Spinal cord (tissue), 10 donors: ENCODE measurements at places on chromosomes 7 and 10. TPM values are rescaled to one million over a fixed set of nuclear protein-coding genes. Genes with fewer than 3 reads are reported as not detected.

- H3K27ac ChIP-seq: no peak overlapping the region
- no peak for DNase-seq
- H3K4me3 ChIP-seq: no peak overlapping the region
These were observed 551.0 kb upstream of the AUTS2 start for GRCh38 chr7:69047151-69047754.

DNA sequence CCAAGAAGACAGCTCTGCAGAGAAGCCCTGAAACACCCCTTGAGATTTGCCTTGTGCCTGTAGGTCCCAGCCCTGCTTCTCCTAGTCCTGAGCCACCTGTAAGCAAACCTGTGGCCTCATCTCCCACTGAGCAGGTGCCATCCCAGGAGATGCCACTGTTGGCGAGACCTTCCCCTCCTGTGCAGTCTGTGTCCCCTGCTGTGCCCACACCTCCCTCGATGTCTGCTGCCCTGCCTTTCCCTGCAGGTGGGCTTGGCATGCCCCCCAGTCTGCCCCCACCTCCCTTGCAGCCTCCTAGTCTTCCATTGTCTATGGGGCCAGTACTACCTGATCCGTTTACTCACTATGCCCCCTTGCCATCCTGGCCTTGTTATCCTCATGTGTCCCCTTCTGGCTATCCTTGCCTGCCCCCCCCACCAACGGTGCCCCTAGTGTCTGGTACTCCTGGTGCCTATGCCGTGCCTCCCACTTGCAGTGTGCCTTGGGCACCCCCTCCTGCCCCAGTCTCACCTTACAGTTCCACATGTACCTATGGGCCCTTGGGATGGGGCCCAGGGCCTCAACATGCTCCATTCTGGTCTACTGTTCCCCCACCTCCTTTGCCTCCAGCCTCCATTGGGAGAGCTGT, 8.2 kb downstream of the PPRC1 start:
- peaks cover 69% of the 10 kb centered on the region for H3K36me3 ChIP-seq
- H3K27ac ChIP-seq: no peak overlapping the region
- no peak overlapping the region for H3K4me3 ChIP-seq
- no peak for DNase-seq
- no peaks in the 10 kb centered on the region for H3K27me3 ChIP-seq
- H3K4me1 ChIP-seq: no peaks in the 10 kb centered on the region

GRCh38 chr7:15288741-15289140, 273.1 kb downstream of the AGMO start:
- H3K27ac ChIP-seq: no peak overlapping the region
- no peaks in the 10 kb centered on the region for H3K36me3 ChIP-seq
- H3K4me3 ChIP-seq: no peak overlapping the region
- peak; percentile 78 for DNase-seq
- no peaks in the 10 kb centered on the region for H3K27me3 ChIP-seq
- no peaks in the 10 kb centered on the region for H3K4me1 ChIP-seq

- no peak overlapping the region for H3K27ac ChIP-seq
- no peak overlapping the region for H3K4me3 ChIP-seq
- H3K36me3 ChIP-seq: no peaks in the 10 kb centered on the region
- H3K4me1 ChIP-seq: no peaks in the 10 kb centered on the region
These were observed 286.9 kb upstream of the MGMT start for GRCh38 chr10:129179972-129180678.

ITIH5 gene
- total RNA-seq: 59.6 TPM

DNA sequence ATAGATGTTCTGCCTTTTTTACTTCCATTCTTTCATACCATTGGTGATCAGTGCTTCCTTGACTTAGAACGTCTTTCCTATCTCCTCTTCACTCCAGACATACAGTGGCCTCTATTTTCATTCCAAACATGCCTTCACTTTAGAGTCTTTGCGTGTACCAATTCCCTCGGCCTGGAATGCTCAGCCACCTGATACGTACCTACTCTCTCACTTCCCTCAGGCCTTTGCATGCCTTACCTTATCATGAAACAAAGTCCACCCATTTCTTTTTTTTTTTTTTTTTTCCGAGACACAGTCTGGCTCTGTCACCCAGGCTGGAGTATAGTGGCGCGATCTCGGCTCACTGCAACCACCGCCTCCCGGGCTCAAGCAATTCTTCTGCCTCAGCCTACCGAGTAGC, 2.2 kb upstream of the CCNJ start:
- H3K4me1 ChIP-seq: peaks cover 6% of the 10 kb centered on the region
- H3K4me3 ChIP-seq: no peak overlapping the region
- no peaks in the 10 kb centered on the region for H3K27me3 ChIP-seq
- H3K27ac ChIP-seq: no peak overlapping the region

DNA sequence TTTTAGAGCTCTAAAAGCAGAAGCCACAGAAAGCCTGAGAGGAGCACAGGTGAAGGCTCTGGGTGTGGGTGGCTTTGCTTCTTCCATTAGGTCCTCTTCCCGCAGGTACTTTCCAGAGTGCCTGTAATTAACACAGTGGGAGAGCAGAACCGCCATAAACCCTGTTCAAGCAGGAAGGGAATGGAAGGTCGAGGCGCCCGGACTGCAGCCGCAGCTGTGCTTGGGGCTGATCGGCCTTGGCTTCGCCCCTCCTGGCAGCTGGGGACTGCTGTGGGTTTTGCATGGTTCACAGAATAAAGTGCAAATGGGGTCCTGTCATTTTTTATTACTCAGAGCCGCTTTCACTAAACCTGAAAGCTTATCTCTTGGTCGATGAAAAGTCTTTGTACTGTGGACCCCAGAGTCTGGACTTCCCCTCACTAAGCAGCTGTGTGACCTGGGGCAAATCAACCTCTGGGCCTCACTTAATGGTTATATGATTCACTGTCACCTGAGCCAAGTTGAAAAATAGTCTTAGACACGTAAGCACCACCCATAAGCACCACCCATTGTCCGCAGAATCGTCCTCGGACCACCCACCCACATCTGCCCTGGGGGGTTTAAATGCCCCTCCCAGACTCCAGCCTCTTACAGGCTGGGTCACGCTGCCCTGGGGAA, 100.9 kb downstream of the XRCC2 start:
- no peak overlapping the region for H3K4me3 ChIP-seq
- H3K4me1 ChIP-seq: no peaks in the 10 kb centered on the region
- H3K27me3 ChIP-seq: no peaks in the 10 kb centered on the region

- H3K4me1 ChIP-seq: peaks cover 10% of the 10 kb centered on the region
- peak overlapping the region; percentile 98 for H3K27ac ChIP-seq
- no peaks in the 10 kb centered on the region for H3K36me3 ChIP-seq
- peak; percentile 55 for DNase-seq
- peak overlapping the region; percentile 80 for H3K4me3 ChIP-seq
These were observed 2.0 kb upstream of the KIF11 start for GRCh38 chr10:92590623-92591549.

BLNK gene
- 7.7 TPM for total RNA-seq

PAPSS2 gene
- total RNA-seq: 12.3 TPM

C7orf33 gene
- not detected for total RNA-seq

SPDYE8 gene
- total RNA-seq: 0.06 TPM

DNA sequence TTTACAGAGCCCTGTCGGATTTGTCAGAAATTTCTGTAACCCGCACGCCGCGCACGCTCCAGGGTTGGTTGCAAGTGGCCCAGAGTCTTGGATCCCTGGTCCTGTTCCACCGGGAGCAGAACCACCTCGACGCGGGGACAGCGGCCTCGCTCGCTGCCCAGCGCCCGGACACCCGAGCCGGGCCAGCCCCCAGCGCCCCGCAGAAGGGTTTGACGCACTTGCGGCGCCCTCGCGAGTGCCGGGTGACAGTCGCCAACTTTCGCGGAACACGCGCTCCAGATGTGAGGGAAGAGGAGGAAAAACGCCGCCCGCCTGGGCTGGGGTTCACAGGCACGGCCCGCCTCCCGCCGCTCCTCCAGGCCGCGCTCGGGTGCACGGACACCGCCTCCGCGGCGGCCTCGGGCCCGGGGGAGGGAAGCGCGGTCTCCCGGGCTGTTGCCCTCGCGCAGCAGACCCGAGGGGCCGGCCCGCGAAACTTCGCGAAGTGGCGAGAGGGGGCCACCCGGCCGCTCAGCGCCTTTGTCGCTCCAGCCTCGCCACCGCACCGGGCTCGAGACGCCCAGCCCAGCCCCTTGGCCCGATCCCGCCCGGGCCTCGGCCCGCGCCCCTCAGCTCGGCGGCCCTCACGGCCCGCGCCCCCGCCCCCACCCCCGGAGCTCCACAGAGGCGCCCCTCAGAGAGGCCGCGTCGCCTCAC, 514 bp downstream of the RNF216 start:
- peak overlapping the region; percentile 88 for H3K27ac ChIP-seq
- H3K27me3 ChIP-seq: no peaks in the 10 kb centered on the region
- DNase-seq: no peak
- peaks cover 13% of the 10 kb centered on the region for H3K4me1 ChIP-seq
- H3K36me3 ChIP-seq: peaks cover 5% of the 10 kb centered on the region

DNA sequence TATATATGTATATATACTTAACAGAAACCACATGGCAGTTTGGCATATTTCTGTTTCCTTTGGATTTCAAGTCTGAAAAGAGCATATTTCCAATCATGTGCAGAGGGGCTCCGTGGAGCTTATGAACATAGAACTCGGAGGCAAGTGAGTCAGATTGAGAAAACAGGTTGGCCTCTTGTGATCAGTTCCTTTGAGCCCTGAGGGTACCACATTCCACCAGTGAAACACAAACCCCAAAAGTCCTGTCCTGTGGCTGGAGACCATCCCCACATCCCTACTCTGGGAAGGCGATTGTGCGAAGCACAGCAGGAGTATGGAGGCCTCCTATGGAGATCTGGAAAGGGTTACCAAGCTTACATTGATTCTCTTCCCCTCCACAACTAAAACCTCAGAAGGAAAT, 196.7 kb upstream of the TMEM72 start:
- H3K27me3 ChIP-seq: no peaks in the 10 kb centered on the region
- H3K36me3 ChIP-seq: no peaks in the 10 kb centered on the region
- H3K27ac ChIP-seq: no peak overlapping the region
- DNase-seq: no peak
- no peak overlapping the region for H3K4me3 ChIP-seq

- H3K36me3 ChIP-seq: no peaks in the 10 kb centered on the region
- H3K4me3 ChIP-seq: no peak overlapping the region
- no peaks in the 10 kb centered on the region for H3K27me3 ChIP-seq
- no peak for DNase-seq
- no peaks in the 10 kb centered on the region for H3K4me1 ChIP-seq
- H3K27ac ChIP-seq: no peak overlapping the region
These were observed 7.7 kb upstream of the COBL start for GRCh38 chr7:51324206-51324898.

- no peak overlapping the region for H3K4me3 ChIP-seq
- no peak overlapping the region for H3K27ac ChIP-seq
- H3K27me3 ChIP-seq: no peaks in the 10 kb centered on the region
- no peak for DNase-seq
- peaks cover 47% of the 10 kb centered on the region for H3K36me3 ChIP-seq
These were observed 46.7 kb downstream of the HTRA1 start for GRCh38 chr10:122508021-122508420.

DNA sequence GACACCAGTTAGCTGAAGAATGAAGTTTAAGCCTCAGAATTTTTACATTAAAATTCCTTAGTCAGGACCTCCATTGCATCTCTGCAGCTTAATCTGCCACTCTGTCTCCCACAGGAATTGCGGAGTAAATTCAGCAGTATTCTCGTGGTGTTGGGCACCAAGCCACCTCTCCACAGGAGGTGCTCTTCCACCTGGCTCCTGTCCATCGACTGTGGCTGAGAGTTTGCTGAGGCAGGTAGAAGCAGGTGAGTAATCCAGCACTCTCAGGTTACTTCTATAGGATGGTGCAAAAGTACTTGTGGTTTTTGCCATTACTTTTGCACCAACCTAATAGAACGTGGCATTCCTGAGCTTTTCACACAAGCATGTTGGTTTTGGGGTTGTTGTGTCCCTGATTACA, 134.1 kb downstream of the GFRA1 start:
- H3K27me3 ChIP-seq: no peaks in the 10 kb centered on the region
- no peaks in the 10 kb centered on the region for H3K36me3 ChIP-seq
- no peak overlapping the region for H3K27ac ChIP-seq
- H3K4me1 ChIP-seq: peaks cover 3% of the 10 kb centered on the region

GRCh38 chr7:135710417-135711138, 17.4 kb downstream of the SLC13A4 start:
- no peak overlapping the region for H3K4me3 ChIP-seq
- DNase-seq: no peak
- peaks cover 17% of the 10 kb centered on the region for H3K4me1 ChIP-seq
- H3K36me3 ChIP-seq: peaks cover 6% of the 10 kb centered on the region

SPDYE5 gene
- total RNA-seq: 0.10 TPM

DNA sequence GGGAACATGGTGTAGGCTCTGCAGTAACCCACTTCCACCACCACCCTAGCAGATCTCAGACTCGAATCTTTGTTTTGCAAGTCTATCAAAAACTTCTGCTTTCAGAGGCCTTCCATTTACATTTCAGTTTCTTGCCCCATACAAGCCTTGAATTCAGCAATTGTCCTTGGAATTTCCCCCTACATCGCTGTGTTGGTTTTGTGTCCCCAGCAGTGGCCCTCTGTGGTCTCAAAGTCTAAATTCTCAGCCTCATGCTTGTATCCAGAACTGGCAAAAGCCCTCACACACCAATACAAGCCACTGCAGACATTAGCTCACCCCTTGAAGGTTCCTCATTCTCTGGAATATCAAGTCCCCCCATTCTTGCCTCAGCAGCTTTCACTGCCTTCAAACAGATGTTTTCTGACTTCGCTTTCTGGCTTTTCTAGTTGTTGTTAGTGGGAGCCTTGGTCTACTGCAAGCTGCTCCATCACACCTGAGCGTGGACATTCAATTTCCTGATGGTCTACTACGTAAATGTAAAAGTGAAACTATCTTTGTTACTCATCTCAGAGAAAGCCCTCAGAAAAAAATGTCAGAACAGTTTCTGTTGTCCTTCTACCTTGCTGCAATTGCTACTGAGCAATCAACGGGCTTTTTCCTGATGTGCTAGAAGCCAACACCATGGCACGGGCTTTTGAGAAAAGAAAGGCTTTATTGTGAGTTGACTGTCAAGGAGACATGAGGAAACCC, 1.8 kb upstream of the NUB1 start:
- DNase-seq: no peak
- peaks cover 6% of the 10 kb centered on the region for H3K36me3 ChIP-seq
- H3K27me3 ChIP-seq: no peaks in the 10 kb centered on the region
- no peak overlapping the region for H3K4me3 ChIP-seq

BAMBI gene
- total RNA-seq: 15.0 TPM

- no peak overlapping the region for H3K27ac ChIP-seq
- no peak for DNase-seq
- H3K27me3 ChIP-seq: no peaks in the 10 kb centered on the region
- H3K4me1 ChIP-seq: peaks cover 4% of the 10 kb centered on the region
These were observed 142.0 kb downstream of the SVIL start for GRCh38 chr10:29492774-29493173.

HMX3 gene
- total RNA-seq: 0.20 TPM

LGI1 gene
- total RNA-seq: 68.7 TPM

DRGX gene
- total RNA-seq: 18.3 TPM

GRCh38 chr7:5797716-5798115, 16.3 kb upstream of the RNF216 start:
- H3K4me1 ChIP-seq: no peaks in the 10 kb centered on the region
- H3K27me3 ChIP-seq: no peaks in the 10 kb centered on the region
- H3K4me3 ChIP-seq: no peak overlapping the region
- no peaks in the 10 kb centered on the region for H3K36me3 ChIP-seq
- DNase-seq: no peak

GPC2 gene
- 9.8 TPM for total RNA-seq
